Uterus (tissue), 4 donors: ENCODE measurements at places on chromosomes 5 and 9. TPM values are rescaled to one million over a fixed set of nuclear protein-coding genes. Genes with fewer than 3 reads are reported as not detected.

The TERT gene
- not detected for total RNA-seq

The TMEM174 gene
- total RNA-seq, result not detected

The GRXCR2 gene
- not detected for total RNA-seq

The INSL6 gene
- total RNA-seq, result 0.48 TPM

- H3K27me3 ChIP-seq, result no peaks in the 10 kb centered on the region
- H3K36me3 ChIP-seq, result no peaks in the 10 kb centered on the region
- H3K27ac ChIP-seq, result no peak within 1 kb of the TSS
- H3K4me1 ChIP-seq, result no peaks in the 10 kb centered on the region
- H3K4me3 ChIP-seq, result no peak within 1 kb of the TSS
- DNase-seq, result peak; percentile 49
Observed at GRCh38 chr5:141958113-141958512, at the start of gene PCDH12. Gene PCDH12, minus strand, starts transcription at chr5:141958202. Its CDS starts 351 bp downstream, at chr5:141957851.
